ENCODE measurements at places on chromosomes 1 and 21. TPM values are rescaled to one million over a fixed set of nuclear protein-coding genes. Genes with fewer than 3 reads are reported as not detected.

Gene ID3
- total RNA-seq, result 76.0 TPM

Gene HSPB7
- not detected for total RNA-seq

Gene LEPR
- total RNA-seq, result 12.4 TPM

Gene SPATA46
- total RNA-seq, result not detected

Gene OR2L2
- total RNA-seq, result not detected

Gene ZNF692
- total RNA-seq, result 35.7 TPM
